Mesenchymal stem cell (in vitro differentiated cells and primary cell): ENCODE measurements at places on chromosomes 16 and 17.
A peak's percentile ranks its signal among the peaks of the same experiment; 100 is the strongest.

- no peak for DNase-seq
Observed at GRCh38 chr16:70156207-70156978, 17.2 kb upstream of the CLEC18C start.

- DNase-seq: no peak
Observed at GRCh38 chr17:19659366-19660177, 11.0 kb downstream of the ALDH3A2 start.

DNA sequence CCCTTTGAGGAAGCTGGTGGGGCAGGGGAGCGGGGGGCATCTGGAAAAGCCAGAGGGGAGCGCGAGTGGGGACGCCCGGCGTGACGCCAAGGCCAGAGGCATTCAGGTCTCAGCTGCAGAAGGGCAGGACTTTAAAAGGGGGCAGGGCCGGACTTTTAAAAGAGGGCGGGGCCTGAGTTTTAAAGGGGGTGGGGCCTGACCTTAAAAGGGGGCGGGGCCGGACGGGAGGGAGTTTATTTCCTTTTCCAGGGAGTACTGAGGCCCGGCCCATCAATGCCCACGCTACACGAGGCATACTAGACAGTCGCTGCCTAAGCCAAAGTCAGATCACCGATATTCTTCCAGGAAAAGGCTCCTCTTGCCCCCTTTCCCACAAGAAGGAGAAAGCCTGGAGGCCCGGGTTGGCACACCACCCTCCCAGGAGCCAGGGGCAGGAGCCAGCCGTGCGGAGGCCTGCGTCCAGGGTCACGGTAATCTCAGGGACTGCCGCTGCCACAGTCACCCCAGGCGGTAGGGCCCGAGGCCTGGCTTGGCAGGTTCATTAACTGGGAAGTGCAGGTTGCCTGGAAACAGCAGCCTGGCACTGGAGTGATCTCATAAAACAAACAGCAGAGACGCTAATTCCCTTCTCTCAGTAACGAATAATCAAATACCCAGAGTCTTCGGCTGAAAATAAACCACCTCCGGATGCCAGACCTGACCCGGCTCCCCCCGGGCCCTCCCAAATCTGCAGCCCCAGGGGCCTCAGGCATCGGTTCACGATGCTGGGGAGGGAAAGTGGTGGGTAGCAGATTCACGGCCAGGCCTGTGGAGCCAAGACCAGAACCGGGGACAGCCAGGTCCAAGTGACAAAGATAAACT, 90.7 kb downstream of the TIMM22 start:
- no peak for DNase-seq

DNA sequence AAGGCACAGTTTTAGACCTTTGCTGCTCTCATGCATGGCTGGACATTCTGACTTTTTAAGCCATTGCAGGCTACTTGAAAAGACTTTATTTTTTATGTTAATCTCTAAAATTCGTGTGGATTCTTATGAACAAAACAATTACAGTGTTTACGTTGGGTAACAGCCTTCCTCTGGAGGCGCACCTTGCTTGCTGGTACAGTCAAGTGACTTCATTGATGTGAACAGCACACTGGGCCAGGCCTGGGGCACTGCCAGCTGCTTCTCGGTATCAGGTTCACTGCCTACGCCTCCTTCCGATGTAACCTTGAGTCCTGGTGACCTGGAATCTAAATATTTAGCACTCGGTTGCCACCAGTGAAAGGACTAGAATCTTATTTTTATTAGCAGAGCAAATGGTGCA, 27.8 kb downstream of the MARCHF10 start:
- no peak for DNase-seq

GRCh38 chr16:54473226-54473993, 186.8 kb upstream of the IRX3 start:
- DNase-seq: no peak

- peak; percentile 22 for DNase-seq
Observed at GRCh38 chr17:40827746-40828453, 5.5 kb upstream of the KRT10 start.

DNA sequence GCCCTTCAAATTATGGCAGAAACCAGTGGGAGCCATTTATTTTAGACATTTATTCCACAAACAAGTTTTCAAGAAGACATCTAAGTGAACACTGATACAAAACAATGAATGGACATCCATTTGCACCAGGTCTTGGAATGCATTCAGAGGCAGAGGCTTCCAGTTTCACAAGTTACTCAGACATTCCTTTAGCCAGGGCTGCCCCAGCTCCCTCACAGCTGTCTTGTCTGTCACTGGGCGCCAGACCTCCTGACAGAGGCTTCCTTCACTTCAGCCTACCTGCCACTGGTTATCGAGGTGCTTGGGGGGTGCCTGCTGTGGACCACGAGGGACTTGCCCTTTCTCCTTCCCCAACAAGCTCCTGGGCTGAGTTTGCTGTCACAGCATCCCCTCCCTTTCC, 19.2 kb downstream of the AQP8 start:
- DNase-seq: no peak

GRCh38 chr16:2591476-2592240, 53.8 kb downstream of the PDPK1 start:
- no peak for DNase-seq
